ENCODE measurements at places on chromosomes 16 and 17.
A peak's percentile ranks its signal among the peaks of the same experiment; 100 is the strongest.

- no peak for DNase-seq
Observed at GRCh38 chr16:49986351-49987124, 38.5 kb upstream of the CNEP1R1 start.

GRCh38 chr16:20889625-20890275, 10.4 kb downstream of the DCUN1D3 start:
- DNase-seq: no peak

DNA sequence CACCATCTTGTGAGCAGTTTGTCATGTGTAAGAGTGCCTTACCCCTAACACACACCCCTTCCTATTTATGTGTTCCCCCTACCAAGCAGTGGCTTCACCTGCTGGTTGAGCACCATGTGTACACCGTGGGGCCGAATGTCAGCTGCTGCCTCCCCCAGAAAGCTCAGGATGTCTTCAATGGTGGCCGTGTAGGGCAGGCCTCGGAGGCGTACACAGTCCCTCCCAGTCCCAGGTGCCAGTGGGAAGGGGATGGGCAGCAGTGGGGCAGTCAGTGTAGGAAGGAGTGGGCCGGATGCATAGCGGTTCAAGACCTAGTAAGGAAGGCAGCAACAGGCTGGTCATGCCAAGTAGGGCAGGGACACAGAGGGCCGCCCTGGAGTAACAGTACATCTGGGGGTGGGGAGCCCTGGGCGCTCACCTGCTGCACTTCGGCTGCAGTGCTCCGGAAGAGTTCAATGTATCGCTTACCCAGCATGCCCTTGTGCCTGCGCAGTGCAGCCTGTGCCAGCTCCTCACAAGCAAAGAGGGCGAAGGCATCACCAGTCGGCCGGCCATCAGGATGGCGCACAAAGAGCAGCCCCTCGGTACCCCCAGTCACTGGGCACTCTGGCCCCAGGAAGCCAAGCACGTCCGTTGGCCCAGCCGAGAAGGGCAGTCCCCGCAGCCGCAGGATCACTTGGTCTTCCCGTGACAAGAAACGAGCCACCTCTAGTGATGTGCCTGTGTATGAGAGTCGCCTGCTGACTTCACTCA, 4.4 kb downstream of the ESRP2 start:
- no peak for DNase-seq

GRCh38 chr17:47210779-47211178, 1.6 kb downstream of the MYL4 start:
- no peak for DNase-seq

DNA sequence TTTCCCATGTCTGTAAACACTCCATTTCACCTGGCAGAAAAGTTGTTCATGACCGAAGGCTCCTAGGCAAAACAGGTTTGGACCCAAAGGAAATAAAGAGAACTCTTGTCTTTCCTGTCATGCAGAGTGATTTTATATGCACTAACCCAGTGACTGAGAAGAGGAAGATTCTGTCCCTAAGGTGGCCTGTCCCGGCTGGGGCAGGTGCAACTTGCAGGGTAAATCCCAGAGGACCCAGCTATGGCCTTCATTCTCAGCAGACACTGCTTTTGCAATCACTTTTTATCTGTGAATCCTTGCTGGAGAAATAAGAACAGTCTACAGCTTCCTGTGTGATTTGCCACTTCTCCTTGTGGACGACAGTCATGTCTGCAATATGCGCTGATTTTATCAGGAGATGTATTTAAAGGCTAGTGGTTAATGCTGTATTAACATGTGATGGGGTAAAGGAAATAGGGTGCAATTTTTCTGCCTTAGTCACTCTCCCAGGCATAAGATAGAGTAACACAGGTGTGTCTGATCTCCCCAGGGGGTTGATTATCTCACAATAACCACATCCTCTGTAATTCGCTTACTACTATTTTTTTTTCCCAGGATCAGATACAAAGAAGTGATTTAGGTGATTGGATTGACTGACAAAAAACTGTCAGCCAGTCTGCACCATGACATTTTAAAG, 696.8 kb upstream of the SOX9 start:
- DNase-seq: peak; percentile 97

DNA sequence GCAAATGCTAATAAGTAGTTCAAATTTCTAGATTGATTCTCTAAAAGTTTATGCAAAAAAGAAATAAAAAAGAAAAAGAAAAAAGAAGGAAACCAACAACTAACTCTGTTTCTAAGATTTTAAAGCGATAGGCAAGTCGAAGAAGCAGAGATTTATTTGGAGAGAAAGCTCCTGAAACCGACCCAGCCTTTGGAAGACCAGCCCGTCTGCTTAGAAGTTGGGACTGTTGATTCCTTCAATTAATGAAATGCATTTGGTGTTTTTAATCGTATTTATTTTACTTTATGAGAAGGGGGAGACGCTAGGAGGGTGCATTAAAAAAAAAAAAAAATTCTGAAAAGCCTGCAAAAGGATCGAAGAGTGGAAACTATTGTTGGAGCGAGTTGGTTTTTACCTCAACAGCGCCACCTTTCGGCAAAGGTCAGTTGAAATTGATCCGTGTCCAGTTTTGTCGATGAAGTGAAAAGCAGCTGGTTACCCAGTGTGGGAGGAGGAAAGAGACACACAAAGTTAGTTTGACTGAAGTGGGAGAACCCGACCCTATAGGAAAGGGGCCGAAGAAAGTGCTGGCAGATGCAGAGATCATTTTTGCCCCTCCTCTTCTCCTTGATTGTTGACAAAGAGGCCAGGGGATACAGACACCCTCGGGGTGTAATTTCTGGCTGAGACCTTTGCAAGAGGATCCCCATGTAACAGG, 1.5 kb upstream of the MAF start:
- no peak for DNase-seq

- DNase-seq: no peak
Observed at GRCh38 chr17:32693194-32693897, 183.6 kb downstream of the MYO1D start.

GRCh38 chr16:56910654-56911539, 21.0 kb upstream of the HERPUD1 start:
- DNase-seq: peak; percentile 26

All from epithelial cell of prostate (primary cell).